ENCODE measurements at places on chromosomes 12 and 14.

DNA sequence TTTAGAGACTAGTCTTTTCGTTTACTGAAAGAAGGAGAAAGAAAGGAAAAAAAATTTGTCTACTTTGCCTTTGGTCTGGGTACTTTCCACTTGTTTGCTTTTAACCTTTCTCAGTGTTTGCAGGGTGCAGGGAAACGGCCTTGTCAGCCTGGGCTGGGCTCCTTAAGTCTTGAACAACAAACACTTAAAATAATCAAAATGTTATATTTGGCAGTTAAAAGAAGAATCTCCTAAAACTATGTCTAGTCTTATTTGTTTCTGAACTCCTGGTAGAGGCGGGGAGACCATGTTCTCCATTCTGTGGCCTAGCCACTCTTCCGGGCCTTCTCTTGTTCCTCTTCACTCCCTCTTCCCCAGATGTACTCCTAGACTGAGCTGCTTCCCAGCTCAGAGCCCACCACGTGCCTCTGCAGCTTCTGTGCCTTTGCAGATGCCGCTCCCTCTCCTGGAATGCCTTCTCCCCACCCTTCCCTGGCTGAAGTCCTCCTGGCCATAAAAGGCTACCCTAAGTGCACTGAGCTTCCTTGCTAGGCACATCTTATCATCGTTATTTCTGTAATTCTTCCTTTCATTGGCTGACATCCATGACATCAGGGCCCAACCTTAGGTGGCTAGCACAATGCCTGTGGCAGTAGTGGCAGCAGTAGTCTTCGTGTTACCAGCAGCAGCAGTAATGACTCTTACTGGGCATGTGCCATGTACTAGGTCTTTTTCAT is 432.9 kb downstream of the ZFP36L1 start:
- DNase-seq = no peak

DNA sequence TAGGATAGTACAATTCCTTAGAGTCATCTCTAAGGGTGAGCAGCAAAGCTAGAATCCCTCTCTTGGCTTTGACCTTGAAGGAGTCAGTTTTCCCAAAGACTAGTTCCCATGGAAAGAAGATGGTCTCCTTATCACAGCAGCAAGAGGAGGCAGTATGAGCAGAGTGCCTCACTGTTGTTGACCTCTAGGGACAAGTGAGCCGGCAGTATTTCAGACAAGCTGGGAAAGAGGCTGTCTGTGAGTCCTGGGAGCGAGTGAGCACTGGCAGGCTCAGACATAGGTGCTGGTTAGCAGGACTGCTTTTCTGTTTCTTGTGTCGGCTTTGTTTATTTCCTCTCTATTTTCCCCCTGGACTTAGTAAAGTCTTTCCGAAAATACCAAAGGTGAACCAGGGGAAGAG is 60.7 kb downstream of the NTF3 start:
- no peak for DNase-seq

DNA sequence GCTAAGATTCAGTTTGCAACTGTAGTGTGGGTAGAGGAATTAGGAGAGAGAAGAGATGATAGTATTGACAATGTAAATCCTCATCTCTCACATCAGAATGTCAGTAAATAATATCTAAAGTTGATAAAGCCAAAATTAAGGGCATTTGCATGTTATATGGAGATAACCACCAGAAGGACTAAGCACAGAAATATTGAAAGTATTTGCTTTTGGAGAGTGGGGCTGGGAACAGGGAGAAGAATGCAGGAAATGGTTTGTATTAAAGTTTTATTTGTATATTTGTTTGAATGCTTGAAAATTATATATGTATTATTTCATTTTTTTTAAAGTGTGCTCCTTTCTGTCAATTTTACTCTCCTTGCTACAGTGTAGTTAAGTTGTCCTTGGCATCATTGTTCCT is 491.4 kb downstream of the APAF1 start:
- DNase-seq = no peak

DNA sequence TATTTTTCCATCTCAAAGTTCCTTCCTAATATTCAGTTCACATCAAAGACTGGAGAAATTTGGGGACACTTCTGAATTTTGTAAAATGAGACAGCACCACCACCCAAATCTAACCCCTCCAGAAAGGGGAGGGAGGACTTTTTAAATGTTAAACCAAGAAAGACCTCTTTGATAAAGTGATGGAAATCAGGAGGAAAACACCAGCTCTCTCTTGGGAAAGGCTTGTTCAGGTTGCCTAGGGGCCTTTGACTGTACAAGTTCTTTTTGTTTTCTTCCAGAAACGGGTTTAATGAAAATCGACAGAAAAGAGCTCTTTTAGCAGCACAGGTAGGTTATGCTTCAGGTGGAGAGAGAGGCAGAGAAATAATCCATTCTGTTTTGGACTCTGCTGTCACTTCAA is 112.3 kb downstream of the OTOGL start:
- DNase-seq = no peak

DNA sequence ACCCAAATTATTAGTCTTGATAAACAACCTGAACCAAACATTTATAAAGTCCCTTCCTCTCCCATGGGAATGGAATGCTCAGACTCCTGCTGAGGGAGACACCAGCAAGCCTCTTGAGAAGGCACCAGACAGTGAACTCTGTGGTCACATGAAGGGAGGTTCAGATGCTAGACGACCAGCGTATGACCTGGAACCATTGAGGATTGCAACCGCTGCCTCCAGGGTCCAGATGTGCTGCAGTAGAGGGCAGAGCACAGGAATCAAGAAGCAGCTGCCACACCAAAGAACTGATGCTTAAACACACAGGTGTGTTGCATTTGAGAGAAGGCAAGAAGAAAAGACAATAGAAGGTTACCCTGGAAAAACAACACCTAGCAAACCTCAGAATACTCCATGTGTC is 592.4 kb downstream of the AACS start:
- no peak for DNase-seq

DNA sequence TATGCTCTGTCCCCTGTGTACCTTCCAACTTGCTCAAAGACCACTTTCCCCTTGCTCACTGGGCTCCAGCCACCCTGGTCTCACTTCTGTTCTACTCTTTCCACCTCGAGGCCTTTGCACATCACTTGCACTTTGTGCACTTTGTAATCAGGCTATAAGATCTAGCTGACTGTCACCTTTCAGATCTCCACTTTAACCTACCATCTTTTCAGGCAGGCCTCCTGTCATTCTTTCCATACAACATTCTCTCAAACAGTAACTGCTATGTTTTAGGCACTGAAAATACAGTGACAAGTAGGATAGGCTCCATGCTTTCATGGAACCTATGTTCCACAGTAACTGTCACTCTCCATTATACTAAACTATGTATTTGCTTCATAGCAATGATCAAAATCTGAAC is 14.0 kb downstream of the CPM start:
- DNase-seq = no peak

DNA sequence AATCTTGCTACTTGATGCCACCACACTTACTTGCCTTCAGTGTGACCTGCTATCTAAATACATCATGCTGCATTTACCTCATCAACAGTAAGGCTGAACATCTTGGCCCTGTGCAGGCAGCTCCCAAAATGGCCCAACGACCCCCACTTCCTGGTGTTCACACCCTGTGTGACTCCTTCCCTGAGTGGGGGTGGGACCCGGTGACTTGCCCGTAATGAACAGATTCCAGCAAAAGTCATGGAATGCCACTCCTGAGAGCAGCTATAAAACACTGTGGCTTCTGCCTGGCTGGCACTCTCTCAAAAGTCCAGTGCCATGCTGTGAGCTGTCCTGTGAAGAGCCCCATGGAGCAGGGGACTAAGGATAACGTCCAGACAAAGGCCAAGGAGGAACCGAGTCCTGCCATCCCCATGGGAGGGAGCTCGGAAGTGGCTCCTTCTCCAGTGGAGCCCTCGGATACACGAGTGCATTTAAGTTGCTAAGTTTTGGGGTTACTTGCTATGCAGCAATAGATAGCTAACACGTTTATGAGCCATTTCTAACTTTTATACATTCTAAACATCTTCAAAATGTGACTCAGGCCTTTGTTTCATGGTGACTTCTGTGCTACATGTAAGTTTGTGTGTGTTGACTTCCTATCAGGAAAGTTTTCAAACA is 33.0 kb downstream of the P2RX2 start:
- no peak for DNase-seq

- no peak for DNase-seq
Observed at GRCh38 chr12:9258676-9259075, 50.5 kb upstream of the PZP start.

GRCh38 chr12:76341436-76342030 is 6.7 kb downstream of the BBS10 start:
- no peak for DNase-seq

- DNase-seq = no peak
Observed at GRCh38 chr14:68552602-68553001, 240.3 kb downstream of the ZFP36L1 start.

GRCh38 chr12:58138424-58138823 is 197.1 kb downstream of the ATP23 start:
- no peak for DNase-seq

DNA sequence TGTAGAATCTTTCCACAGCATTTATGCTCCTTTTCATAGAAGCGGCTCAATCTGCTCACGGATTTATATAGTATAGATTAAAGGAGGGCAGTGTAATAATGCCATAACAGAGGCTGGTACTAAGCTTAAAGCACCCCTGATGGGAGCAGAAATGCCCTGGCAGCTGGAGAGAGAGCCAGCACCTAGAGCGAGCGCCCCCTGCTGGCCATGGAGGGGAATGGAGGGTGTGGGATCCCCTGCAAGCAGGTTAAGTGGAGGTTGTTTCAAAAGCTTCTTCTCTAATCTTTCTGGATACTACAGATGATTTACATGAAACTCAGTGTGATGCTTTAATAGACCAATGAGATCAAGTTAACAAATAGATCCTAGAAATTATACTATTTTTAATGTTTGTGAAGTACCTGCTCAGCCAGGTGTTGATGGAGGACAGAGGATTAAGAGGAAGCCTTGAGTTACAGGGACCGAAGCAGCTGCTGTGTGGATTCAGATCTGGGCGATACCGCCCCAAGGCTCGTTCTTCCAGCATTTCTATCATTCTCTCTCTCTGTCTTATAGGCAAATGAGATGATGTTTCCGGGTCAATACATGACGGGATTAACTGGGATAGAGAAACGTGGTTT is 1519.3 kb upstream of the TMEM132C start:
- peak; percentile 26 for DNase-seq

DNA sequence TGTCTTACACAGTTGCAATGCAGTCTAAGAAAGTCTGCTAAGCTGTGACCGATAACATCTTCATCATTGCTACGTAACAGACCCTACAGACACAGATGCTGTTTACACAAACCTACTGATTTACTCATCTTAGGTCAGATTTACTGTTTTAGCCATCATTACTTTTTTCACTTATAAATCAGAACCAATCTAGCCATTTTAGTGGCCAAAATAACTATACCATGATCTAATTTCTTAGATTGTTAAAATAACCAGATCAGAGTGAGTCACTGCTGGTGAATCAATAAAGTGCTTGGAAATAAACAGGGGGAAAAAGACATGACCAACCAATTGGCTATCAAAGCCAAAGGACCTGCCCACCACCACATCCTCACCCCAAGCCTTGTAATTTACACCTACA is 57.0 kb upstream of the FOXN3 start:
- DNase-seq = no peak

GRCh38 chr14:102362084-102362483 is 606 bp downstream of the CINP start:
- DNase-seq = peak; percentile 33

GRCh38 chr14:59004012-59004411 is 184.5 kb upstream of the DAAM1 start:
- no peak for DNase-seq

DNA sequence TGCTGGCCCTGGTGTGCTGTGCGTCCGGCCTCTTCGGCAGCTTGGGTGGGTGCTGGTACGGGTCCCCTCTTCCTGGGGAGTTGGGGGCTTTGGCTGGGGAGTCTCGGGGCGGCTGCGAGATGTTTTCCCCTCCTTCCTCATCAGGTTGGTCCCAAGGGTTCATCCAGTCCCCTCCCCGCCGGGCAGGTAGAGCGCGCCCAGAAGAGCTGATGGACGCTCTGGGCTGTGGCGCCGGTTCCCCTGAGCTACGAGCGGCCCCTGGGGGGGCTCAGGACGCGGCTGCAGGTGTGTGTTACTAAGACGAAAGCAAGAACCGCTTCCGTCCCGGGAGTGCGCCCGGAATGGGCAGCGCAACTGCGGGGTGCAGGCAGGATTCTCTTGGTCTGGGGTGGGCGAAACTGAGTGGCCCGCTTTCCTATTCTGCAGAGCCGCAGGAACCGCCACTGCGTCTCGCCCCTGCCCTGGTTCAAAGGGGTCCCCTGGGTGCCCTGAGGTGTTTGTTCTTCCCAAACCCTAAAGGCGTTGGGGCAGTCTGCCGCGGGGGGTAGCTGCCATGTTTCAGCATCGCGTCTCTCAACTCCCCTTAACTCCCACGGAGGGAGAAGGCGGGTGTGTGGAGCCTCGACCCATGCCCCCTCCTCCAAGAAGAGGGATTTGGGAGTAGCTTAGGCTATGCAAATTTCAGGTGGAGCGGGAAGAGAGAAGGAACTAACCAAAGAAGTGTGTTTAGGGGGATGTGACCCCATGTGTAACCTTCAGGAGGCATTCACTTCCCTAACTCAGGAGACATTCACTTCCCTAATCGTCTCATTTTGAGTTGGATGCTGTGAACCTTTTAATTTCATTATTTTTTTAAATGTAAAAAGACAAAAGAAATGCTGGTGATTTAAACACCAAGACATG is 1.2 kb downstream of the SLC24A4 start:
- no peak for DNase-seq

GRCh38 chr12:76706101-76706500 is 57.8 kb upstream of the ZDHHC17 start:
- DNase-seq = no peak

GRCh38 chr14:34460841-34461240 is 1.2 kb downstream of the SPTSSA start:
- no peak for DNase-seq

DNA sequence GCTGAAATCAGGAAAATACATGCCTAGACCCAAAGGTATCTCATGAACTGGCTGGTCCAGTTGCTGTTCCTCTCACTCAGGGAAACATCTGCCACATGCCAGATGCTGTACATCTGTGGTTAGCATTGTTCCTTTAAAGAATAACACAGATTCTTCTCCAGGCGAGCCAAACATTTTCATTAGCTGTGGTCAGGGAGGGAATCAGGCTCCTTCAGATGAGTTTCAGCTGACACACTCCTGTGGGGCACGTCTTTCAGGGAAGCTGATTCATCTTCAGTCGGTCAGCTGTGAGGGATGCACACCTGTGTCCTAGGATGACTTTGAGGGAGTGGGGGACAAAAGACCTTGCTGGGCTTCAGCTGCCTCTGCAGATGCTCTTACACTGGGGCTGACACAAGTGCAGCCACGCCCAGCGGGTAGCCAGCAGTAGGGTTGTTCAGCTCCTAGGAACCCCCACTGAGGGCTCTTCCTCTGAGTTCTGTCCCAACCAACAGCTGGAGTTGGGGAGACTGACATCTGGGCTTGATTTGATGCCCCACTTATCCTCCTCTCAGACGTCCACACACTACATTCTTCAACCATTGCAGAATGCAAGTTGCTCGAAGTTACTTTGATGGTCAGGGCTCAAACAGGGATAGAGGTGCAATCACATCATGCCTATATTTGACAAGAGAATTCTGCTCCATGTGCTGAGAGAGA is 155.0 kb downstream of the NUAK1 start:
- no peak for DNase-seq

DNA sequence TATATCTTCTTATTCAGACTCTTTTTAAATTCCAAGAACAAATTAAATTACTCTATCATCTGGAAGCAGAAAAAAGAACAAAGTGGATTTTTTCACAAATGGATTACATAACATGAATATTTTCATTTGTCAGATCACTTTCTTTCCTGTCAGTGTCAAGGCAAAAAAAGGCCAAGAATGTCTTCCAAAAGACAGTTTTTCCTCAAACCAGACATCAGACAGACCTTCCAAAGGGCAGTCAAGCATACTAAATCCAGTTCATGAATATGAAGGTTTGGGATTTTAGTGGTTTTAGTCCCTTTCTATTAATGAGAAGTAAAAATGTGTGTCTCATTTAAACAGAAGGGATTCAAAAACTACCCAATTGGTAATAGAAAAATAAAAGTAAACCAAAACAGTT is 336.0 kb downstream of the CEP128 start:
- DNase-seq = no peak
